ENCODE measurements at places on chromosomes 2 and 18. TPM values are rescaled to one million over a fixed set of nuclear protein-coding genes. Genes with fewer than 3 reads are reported as not detected.

GRCh38 chr2:238900511-238900910, 52.6 kb downstream of the TWIST2 start:
- no peak for DNase-seq

- DNase-seq, result no peak
These were observed 113.8 kb upstream of the NRXN1 start for GRCh38 chr2:51145761-51146160.

GRCh38 chr18:51655327-51655698, 457.8 kb upstream of the MEX3C start:
- no peak for DNase-seq

- no peak for DNase-seq
These were observed 27.9 kb downstream of the PARD3B start for GRCh38 chr2:204573221-204573620.

Gene ITGA4
- total RNA-seq, result 61.6 TPM

Measured in activated CD8-positive, alpha-beta T cell treated with anti-CD3 and anti-CD28 coated beads for 36 hours (primary cell).